Fibroblast of skin of left biceps (primary cell): ENCODE measurements at places on chromosomes 1 and 21.

- no peak for DNase-seq
Observed at GRCh38 chr1:19734472-19734999, 65.2 kb downstream of the TMCO4 start.

- no peak for DNase-seq
Observed at GRCh38 chr1:208167261-208167869, 76.8 kb downstream of the PLXNA2 start.

- DNase-seq, result no peak
Observed at GRCh38 chr1:91550961-91551360, 50.3 kb downstream of the CDC7 start.

GRCh38 chr1:231838521-231838920 is 211.9 kb downstream of the DISC1 start:
- DNase-seq, result no peak

DNA sequence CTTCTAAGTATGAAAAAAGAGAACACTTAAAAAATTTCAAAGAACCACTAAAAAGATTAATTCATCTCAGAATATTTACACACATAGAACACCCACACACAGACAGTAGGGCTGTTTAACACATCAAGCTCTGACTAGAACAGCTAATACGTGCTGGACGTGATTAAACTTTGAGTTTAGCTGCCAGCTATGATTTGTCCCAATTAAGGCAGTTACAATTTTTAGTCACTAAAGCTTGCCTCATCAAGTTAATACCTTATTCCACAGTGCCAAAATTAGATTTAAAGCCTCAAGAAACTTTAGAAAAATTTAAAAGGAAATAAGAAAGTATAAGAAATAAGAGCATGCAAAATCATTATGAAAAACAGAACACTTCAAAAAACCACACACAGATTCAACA is 18.9 kb downstream of the SLC16A1 start:
- no peak for DNase-seq

DNA sequence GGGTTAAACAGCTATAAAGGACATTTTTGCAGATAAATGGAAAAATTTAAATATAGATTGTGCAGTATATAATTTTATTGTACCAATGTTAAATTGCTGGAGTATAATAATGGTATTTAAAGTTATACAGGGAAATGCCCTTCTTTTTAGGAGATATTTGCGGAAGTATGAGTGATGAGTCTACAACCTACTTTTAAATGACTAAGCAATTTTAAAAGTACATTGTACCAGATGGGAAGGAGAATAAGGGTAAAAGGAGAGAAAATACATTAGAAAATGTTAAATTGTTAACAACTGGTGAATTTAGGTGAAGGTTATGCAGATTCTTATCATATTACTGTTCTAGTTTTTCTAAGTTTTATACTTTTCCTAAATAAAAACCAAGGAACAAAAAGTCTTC is 91.8 kb downstream of the ZZZ3 start:
- DNase-seq, result no peak

DNA sequence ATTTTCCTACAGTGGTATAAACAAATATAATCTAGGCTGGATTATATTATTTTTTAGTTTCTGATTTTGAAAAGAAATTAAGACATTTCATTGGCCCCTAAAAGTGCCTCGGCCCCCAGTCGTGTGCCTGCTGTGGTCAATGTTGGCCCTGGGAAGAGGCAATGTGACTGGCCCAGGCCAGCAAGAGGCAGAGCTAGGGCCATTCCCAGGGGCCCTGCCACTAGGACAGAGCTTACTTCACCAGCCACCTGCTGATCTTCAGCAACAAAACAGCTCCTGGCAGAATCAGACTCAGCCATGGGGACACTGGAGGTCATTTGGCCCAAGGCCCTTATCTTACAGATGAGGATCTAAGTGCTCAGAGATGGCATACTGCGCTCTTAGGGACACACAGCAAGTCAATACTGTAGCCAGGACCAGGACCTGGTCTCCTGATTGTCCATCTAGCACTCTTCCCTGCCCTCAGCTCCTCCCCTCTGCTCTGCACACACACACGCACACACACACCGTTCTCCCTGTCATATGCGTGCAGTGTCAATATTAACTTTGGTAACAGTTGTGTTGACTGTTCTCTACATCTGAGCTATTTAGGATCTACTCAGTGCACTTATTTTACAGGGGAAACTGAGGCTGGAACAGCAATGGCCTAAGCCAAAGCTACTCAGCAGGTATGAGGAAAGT is 16.6 kb upstream of the KLHDC7A start:
- no peak for DNase-seq

- DNase-seq, result no peak
Observed at GRCh38 chr1:60419023-60419422, 345.5 kb upstream of the C1orf87 start.

DNA sequence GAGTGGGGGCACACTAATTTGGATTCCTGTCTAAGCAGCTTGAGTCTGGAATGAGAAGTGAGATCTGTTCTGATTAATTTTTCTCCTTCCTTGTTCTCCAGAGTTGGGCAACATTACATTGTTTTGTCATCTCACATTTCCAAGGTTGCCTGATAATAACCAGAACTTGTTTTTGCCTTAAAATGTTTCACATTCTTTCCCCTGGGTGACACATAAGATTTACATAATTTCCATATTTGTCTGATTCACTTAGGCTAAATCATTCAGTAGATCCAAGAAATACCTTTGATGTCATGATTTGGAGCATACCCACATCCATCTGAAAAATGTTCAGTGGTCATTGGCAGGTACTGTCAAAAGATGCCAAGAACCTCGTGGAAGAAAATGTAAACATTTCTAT is 60.3 kb downstream of the XCL2 start:
- peak; percentile 90 for DNase-seq

DNA sequence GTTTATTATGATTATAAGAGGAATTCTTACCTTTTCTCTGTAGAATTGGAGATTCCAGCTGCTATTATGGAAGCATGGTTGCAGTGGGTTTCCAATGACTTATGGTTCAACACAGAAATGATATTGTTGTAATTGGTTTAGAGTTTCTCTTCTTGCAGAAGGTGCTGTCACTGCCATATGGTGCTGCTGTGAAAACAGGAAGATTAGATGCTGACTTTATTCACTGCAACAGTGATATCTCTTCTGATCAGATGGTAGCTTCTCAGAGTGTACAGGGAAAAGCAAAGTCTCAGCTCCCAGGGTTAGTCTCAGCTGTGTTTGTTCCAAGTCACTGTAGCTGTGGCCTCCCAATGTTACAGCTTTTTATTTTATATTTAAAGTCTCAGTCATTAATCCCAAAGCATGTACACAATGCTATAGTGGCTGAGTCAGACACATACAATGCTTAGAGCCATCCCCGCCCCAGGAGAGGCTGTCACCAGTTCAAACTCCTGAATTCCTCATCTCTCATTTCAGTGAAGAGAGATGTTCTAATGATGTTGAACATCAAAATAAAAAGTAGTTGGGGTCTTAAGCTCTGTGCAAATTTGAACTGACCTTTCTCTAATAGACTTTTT is 42.7 kb upstream of the RGS2 start:
- no peak for DNase-seq

DNA sequence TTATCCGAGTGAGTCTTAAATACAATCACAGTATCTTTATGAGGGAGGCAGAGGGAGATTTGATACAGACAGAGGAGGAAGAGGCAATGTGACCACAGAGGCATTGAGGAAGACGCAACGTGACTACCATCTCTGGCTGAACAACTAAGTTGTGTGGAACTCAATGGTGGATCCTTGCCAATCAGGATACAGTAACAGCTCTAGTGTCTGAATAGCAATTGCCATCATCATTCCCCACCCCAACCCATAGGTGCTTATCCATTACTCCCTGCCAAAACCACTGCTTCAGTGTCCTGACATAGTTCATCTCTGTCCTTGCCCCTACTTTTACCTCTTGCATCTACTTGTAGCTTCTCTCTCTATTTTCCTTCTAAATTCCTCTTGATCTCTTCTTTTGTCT is 20.5 kb upstream of the RHBDL2 start:
- peak; percentile 44 for DNase-seq

DNA sequence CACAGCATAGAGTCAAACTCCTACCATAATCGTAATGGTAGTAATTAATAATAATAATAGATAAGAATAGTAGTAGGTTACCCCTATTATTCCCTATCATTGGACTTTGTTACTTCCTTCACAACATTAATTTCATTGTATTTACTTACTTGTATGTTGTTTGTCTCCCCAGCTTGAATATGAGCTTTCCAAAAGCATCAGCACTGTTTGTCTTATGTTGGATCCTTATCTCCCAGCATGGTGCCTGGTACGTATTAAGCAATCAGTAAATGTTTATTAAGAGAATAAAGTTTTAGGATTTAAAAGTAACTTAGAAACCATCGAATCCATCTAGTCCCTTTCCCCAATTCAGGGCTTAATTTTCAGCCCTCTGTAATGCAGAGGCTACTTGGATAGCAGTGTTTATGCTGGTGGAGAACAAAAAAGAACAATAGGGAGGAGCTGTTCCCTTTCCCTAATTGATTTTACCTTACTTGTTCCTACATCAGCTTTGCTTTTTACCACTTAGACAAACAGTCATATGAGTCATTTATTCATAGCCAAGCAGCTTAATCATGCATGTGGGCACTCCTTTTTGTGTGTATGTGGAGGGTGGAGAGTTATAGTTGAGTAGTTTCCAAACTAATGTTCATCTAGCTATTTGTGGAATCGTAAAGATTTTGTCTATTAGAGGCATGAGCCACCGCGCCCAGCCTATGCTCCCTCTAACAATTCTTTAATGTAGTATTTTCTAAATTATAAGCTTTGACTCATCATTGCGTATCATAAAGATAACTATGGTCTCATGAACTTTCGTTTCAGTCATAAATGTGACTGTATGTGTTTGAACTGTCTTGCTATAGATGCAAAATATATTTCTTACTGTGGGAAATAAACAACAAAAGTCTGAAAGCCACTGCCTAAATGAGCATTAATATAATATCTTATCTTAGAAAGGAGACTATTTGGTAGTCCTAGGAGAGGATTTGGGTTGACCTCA is 20.9 kb upstream of the DR1 start:
- peak; percentile 35 for DNase-seq

- DNase-seq, result no peak
Observed at GRCh38 chr1:52635321-52636089, 2.5 kb downstream of the SHISAL2A start.

DNA sequence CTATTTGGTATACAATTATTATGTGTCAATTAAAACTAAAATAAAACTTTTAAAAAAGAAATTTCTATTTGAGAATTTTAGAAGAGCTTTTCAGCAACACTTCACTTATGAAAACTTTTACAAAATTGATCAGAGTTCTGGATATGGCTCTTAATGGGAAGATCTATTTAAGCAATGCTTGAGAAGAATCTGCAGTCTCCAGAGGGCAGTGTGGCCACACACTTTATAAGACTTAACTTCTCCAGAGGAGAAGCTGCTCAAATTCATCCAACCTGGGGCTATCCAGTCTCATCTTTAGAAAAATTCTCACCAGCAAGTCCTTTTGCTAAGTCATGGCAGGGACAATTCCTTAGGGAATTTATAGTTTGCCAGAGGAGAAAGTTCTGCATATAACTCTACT is 25.2 kb upstream of the AGO1 start:
- no peak for DNase-seq
